ENCODE measurements at places on chromosomes 12 and 14. TPM values are rescaled to one million over a fixed set of nuclear protein-coding genes. Genes with fewer than 3 reads are reported as not detected.
A peak's percentile ranks its signal among the peaks of the same experiment; 100 is the strongest.

- DNase-seq: no peak
Observed at GRCh38 chr12:13749389-13749788, 232.0 kb downstream of the GRIN2B start.

GRCh38 chr14:58947156-58947555 is 241.3 kb upstream of the DAAM1 start:
- peak; percentile 10 for DNase-seq

DNA sequence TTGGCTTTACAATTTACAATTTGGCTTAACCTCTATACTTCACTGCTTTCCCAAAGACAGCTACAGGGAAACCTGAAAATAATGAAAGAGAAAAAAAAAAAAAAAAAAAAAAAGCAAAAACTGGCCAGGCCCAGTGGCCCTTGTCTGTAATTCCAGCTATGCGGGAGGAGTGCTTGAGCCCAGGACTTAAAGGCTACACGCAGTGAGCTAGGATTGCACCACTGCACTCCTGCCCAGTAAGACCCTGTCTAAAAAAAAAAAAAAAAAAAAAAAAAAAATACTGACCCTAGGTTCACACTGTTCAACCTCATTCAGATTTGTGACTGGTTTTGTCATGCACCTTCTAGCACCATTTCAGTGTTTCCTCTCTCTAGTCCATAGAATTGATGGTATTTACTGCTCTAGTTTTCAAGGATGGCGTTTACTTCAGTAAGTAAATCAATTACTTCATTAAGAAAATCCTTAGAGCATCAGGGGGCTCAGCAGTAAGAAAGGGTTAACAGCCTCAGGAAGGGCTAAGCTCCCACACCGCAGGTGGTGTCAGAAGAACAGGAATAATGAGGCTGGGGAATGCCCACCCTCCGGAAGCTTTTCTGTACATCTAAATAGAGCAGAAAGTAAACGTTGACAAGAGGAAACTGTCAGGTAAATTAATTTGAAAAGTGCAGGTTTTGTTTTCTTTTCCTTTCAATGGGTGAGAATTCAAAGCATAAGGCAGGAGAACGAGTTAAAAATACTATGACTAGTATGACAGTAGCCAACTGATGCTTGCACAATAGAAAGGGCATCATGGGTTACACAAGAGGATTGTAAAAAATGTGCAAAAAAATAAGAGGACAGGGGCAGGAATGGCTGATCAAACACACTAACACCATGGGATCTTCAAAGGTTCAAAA is 115.0 kb upstream of the MDM1 start:
- no peak for DNase-seq

DNA sequence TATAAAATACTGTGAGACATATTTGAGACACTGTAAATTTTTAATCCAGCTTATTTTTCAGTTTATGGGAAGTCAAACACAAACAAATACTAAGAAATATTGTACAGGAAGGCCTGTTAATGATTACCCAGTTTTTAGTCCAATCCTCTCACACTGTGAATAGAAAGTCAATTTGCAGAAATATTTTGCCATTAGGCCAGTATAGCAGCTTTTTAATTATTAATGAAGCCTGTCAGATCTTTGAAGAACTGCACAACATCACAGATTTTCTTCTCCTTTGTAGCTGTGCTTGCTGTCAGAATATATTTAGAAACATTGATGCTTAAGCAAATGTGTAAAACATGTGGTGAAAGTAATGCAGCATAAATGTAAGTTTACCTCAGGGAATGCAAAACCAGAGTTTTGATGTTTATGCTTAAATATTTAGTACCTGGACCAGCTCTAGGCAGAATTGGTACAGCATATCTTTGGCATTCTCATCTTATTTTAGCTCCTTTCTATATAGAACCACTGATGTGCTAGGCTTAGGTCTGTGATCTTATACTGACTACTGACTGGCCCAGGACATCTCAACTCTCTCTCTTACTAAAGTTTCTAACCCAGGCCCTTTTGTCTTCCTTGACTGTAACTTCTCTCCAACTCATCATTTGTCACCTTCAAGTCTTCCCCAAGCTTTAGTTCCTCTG is 230.8 kb upstream of the NAV3 start:
- no peak for DNase-seq

Gene RHOJ
- 0.12 TPM for total RNA-seq

- no peak for DNase-seq
Observed at GRCh38 chr12:51721282-51721940, 127.1 kb downstream of the FIGNL2 start.

GRCh38 chr12:42686514-42687172 is 97.1 kb upstream of the PRICKLE1 start:
- DNase-seq: peak; percentile 49

Gene RAD9B
- total RNA-seq: 0.39 TPM

DNA sequence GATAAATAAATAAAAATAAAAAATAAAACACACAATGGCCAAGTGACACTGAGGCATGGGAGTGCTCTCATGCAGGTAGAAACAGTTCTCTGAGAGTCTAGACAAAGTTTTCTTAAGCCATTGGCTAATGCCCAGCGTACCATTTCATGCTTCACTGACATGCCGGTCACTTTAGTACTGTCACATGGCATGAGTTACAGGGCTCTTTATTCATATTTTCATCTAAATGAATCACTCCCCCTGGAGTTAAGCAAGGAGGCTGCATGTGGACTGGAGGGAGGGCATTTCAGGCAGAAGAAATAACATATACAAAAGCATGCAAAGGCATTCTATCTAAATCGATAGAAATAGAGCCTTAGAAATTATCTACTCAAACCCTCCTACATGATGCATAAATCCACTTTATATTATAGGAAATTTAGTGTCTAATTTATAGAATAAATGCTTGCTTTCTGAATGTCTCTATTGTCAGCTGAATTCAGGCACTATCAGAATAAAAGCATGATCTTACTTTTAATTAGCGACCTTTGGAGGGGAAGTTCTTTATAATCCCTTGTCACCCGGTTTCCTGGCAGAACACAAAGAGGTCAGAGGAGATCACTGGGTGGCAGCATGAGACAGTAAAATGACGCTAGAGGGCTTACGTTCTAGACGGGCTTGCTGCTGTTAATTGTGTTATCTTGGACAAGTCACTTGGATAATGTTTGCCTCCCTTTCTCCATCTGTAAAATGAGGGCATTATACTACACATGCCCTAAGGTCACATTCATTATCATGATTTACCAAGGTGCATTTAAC is 17.5 kb downstream of the DYRK4 start:
- DNase-seq: peak; percentile 37

Gene PCK2
- 12.5 TPM for total RNA-seq

GRCh38 chr12:121465921-121466793 is 66.2 kb downstream of the RNF34 start:
- DNase-seq: peak; percentile 26

DNA sequence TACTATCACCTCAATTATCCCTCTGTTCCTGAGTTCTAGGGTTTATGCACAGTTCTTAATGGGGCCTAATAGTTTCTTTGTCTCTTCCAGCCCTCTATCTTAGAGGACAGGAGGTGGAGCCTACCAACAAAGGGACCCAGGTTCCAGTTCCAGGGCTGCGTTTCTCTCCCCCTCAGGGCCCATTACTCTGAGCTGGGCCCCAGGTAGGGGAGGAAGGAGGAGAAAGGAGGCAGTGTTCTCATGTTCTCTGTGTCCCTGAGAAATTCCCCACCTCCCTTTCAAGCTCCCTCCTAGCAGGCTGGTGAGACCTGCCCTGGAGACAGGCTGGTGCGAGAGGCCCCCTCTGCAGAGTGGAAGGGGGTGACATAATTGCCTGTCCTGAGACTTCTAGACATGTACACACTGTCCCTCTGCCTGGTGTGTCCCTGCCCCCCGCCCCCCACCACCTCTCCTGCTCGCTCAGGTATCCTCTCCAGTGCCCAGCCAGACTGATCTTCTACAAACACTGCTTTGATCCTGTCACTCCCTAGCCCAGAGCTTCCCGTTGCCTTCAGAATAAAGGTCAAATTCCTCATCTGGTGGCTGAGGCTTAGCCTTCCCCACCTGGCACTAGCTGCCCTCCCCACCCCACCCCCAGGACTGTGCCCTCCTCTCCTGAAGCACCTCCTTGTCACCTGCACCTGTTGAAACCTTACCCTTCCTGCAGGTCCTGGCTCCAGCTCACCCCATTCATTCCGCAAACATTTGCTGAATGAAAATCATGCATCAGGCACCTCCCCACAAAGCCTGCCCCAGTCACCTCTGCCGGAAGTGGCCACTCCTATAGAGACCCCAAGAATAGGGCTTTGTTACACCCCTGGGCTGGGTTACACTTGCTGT is 21.1 kb upstream of the KRT8 start:
- no peak for DNase-seq

GRCh38 chr14:73739174-73739898 is 25.2 kb upstream of the PNMA1 start:
- no peak for DNase-seq

DNA sequence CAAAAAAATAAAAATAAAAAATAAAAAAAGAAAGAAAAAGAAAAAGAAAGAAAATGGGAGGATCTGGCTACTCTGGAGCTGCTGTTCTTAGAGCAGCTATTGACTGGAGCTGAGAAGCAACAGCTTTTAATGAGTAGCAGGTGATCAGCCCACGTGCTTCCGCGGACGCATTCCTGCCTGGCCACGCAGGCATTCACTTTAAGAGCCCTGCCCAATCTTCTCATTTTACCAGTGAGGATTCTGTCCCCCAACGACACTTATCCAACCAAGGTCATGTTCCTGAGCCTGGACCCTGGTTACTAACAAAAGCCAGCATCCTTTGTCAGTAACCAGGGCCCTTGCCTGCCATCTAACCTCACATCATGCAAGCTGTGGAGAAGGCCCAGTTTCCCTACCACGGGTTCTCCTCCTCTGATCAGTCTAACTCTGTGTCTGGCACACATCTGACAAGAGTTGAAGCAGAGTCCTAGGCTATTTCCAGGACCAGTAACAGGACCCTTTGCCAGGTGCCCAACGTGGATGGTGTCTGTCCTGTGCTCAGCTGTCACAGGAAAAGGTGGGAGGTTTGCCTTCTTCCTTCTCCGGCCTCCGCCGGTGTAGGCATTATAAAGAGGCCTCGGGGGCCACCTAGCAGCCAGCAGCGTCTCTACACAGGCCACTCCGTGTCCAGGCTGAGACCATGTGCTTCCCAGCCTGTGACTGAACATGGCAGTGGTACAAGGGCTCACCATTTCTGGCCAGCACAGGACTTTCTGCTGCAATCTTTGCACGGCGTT is 60.9 kb upstream of the GPATCH2L start:
- peak; percentile 17 for DNase-seq

DNA sequence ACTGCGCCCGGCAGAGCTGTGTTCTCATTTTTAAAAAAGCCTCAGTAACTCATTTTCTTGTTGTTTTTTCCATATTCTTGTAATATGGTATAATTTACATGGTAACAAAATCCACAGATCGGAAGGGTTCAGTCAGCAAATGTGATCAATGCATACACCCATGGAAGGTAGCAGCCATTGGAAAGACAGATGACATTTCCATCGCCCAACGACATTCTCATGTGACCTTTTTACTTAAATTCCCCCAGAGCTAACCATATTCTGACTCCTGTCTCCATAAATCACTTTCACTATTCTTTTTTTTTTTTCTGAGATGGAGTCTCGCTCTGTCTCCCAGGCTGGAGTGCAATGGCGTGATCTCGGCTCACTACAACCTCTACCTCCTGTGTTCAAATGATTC is 4.9 kb downstream of the PEBP1 start:
- no peak for DNase-seq

- DNase-seq: no peak
Observed at GRCh38 chr14:92987713-92988510, 65.0 kb downstream of the CHGA start.

Gene C12orf60
- total RNA-seq: 1.8 TPM

GRCh38 chr14:105897725-105898113 is 371.3 kb downstream of the TMEM121 start:
- no peak for DNase-seq

- peak; percentile 72 for DNase-seq
Observed at GRCh38 chr12:57146961-57147944, at the start of gene LRP1-AS. TSS of gene LRP1-AS (minus strand) at chr12:57147619.

- peak; percentile 81 for DNase-seq
Observed at GRCh38 chr14:50875359-50876070, 3.7 kb downstream of the ABHD12B start.

Gene ADAM21
- 1.6 TPM for total RNA-seq

DNA sequence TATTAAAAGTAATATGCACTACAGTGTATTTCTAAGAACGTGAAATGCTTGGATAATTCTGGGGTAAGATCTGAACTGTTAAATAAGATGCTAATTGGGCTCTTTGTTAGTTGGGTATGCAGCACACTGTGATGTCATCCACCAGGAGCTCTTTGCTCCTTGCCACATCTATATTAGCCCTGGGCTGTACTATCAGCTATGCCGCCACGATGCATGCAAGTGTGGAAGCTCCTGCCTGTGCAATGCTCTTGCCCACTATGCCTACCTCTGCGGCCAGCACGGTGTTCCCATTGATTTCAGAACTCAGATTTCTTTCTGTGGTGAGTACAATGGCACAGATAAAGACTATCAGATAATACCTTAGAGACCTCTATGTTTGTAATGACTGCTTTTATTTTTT is 165.6 kb downstream of the OTOGL start:
- DNase-seq: no peak

DNA sequence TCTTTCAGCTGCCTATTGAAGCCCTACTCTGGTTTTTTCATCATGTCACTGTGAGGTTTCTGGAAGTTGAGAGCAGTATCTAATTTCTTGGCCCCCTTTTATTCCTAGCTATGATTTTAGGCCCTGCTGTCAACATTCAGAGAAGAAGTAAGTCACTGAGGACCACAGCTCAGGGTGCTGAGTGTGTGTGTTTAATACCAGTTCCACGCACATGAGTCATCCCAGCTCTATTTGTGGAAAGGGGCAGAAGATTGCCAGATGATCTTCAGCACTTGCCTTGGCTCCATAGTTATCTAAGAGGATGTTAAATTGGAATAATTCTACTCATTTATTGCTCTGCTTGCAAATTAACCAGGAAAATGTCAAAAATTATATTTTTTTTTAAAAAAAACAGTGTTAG is 65.5 kb upstream of the SLC38A4 start:
- DNase-seq: peak; percentile 59

Gene GUCY2C
- total RNA-seq: not detected

GRCh38 chr12:126932156-126932555 is 1334.8 kb upstream of the TMEM132C start:
- no peak for DNase-seq

GRCh38 chr14:81559385-81559784 is 25.7 kb upstream of the SEL1L start:
- DNase-seq: no peak

DNA sequence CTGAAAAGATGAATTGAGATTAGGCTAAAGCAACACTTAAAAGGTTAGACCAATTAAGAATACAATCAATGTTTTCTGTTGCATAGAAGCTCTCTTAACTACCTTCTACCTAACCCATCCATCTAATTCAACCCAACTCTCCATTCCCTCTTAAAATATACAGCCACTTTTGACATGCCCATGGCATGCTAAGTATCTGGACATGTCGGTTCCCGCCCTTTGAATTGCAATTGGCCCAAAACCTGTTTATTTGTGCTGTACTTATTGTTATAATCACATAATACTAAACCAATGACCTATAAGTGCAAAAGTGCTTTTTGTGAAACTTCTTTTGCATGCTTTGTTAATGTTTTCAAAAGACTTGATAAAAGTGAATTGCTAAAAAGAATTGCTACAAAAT is 37.6 kb upstream of the APPL2 start:
- no peak for DNase-seq

Gene CAPZA3
- not detected for total RNA-seq

GRCh38 chr14:63438065-63438757 is 105.0 kb downstream of the PPP2R5E start:
- DNase-seq: peak; percentile 93

Data from RPMI7951 (cell line).